GM12878 (cell line): ENCODE measurements at places on chromosomes 16 and 17. TPM values are rescaled to one million over a fixed set of nuclear protein-coding genes. Genes with fewer than 3 reads are reported as not detected.
A peak's percentile ranks its signal among the peaks of the same experiment; 100 is the strongest.

DNA sequence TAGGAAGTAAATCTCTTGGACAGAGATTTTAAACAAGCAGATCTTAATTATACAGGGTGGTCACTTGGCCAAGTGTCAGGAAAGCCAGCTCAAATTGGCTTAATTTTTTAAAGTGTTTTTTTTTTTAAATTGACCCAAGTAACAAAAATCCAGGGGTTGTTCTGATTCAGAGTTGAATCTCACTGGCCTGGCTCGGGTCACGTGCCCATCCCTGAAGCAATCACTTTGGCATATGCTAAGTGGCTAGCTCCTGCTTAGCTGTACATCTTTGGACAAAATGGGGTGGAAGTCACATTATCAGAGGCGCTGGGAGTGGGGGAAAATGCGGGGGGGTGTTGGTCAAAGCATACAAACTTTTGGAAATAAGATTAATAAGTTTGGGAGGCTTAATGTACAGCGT is 23.6 kb downstream of the CLEC19A start:
- H3K4me3 ChIP-seq: no peak overlapping the region
- H3K27ac ChIP-seq: no peak overlapping the region
- no peak for DNase-seq
- no peaks in the 10 kb centered on the region for H3K36me3 ChIP-seq

GRCh38 chr17:72545766-72546165 is 424.9 kb downstream of the SOX9 start:
- H3K36me3 ChIP-seq: no peaks in the 10 kb centered on the region
- no peak for DNase-seq

DNA sequence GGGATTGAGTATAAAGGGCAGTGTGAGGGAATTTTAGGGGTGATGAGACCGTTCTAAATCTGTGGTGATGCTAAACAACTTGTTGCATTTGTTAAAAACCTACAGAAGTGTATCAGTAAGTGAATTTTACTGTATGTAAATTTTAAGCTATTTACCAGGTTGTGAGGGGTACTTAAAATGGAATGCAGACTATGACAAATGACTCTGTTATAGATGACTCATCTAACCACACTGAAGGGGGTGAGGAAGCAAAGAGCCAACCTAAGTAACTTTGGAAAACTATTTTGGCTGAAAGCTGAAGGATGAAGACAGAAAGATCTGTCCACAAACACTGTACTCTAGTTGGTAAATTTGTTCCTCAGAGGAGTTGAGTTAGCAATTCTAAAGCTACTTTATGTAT is 5.3 kb upstream of the MKS1 start:
- H3K4me3 ChIP-seq: no peak overlapping the region
- no peaks in the 10 kb centered on the region for H3K36me3 ChIP-seq
- no peak for DNase-seq
- no peaks in the 10 kb centered on the region for H3K27me3 ChIP-seq
- H3K4me1 ChIP-seq: peaks cover 8% of the 10 kb centered on the region
- no peak overlapping the region for H3K27ac ChIP-seq

- H3K4me3 ChIP-seq: no peak overlapping the region
- H3K27ac ChIP-seq: no peak overlapping the region
- no peaks in the 10 kb centered on the region for H3K27me3 ChIP-seq
- H3K4me1 ChIP-seq: no peaks in the 10 kb centered on the region
- H3K36me3 ChIP-seq: no peaks in the 10 kb centered on the region
- DNase-seq: no peak
These were observed 161.7 kb downstream of the IRF8 start for GRCh38 chr16:86060381-86061317.

DNA sequence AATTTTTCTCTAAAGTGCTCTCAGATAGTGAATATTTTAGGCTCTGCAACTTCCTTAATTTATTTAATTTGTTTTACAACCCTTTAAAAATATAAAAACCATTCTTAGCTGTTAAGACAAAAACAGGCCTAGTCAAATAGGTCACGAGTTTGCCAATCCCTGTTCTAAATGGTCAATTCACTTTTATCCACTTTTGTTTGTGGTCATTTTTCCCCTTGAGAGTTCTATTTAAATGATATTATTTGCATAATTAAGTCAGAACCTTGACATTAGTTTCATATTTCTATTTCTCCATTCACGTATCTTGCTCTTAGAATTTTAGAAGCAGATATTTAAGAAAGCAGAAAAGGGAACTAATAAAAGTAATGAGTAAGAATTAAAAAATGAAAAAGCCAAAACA is 4.0 kb downstream of the AMFR start:
- peak overlapping the region; percentile 60 for H3K27ac ChIP-seq
- DNase-seq: peak; percentile 44
- H3K27me3 ChIP-seq: no peaks in the 10 kb centered on the region
- H3K4me3 ChIP-seq: peak overlapping the region; percentile 78

DNA sequence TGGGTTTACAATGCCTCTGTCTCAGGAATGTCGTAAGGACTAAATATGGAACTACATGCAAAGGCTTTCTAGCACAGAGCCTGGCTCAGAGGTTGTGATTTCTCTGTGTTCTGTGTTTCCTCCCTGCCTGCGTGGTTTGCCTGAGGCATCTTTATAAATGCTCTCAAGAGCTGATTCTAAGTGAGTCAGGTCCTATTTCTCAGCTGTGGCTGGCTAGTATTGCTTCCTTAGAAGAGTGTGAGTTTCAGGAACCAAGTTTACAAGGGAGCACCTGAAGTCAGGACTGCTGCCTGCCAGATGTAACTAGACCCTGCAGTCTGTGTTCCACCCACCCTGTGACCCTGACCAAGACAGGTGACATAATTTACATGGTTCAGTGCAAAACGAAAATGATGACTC is 8.0 kb upstream of the CCL1 start:
- no peaks in the 10 kb centered on the region; the same call in 1 of the 2 replicates for H3K27me3 ChIP-seq
- H3K4me3 ChIP-seq: no peak overlapping the region
- peaks cover 13% of the 10 kb centered on the region for H3K4me1 ChIP-seq

DNA sequence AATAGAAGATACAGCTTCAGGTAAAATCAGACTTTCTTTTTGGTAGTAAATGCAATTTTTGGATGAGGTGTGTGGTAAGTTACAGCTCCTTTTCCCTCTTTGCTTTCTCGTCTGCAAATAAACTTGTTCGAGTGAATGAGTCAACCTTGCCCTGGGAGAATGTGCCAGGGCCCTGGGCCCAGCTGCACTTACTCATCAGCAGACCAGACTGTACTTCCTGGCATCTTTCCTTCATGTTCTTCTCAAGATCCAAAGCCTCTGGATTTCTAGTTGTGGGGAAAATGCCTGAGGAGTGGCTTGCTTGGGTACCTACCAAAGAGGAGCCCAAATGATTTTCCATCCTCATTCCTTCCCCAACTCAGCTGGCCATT is 5.4 kb upstream of the G6PC1 start:
- no peaks in the 10 kb centered on the region for H3K27me3 ChIP-seq
- DNase-seq: no peak
- no peaks in the 10 kb centered on the region for H3K4me1 ChIP-seq
- H3K4me3 ChIP-seq: no peak overlapping the region
- no peaks in the 10 kb centered on the region for H3K36me3 ChIP-seq

GRCh38 chr17:70945386-70945785 is 776.1 kb downstream of the KCNJ2 start:
- no peak overlapping the region for H3K27ac ChIP-seq
- H3K4me3 ChIP-seq: no peak overlapping the region
- H3K27me3 ChIP-seq: no peaks in the 10 kb centered on the region
- H3K4me1 ChIP-seq: no peaks in the 10 kb centered on the region

DNA sequence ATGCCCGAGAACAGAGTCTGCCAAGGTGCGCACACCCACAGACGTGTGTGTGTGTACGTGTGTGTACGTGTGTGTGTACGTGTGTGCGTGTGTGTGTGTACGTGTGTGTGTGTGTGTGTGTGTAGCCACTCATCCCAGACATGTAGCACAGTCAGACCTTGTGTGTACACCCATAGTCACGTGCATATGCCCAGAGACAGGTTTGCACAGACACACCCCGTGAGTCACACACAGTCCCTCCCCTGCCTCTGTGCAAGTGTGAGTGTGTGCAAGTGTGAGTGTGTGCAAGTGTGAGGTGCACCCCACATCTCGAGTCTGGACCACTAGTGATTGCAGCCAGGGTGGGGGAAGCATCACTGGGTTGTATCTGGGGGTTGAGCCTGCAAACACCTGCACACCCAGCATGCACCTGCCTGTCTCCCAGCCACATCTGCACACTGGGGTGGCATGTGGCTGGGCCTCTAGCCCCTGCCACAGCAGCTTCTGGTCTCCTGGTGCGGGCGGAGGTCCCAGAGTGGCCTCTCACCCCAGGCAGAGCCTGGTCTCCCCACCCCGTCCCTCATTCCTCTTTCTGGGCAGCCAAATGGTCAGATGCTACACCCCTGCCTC is 23.6 kb downstream of the BAHCC1 start:
- no peaks in the 10 kb centered on the region for H3K36me3 ChIP-seq
- no peaks in the 10 kb centered on the region for H3K4me1 ChIP-seq
- no peak overlapping the region for H3K27ac ChIP-seq
- no peak for DNase-seq
- H3K27me3 ChIP-seq: no peaks in the 10 kb centered on the region

GPR179 gene
- 0.08 TPM in 1 of 2 replicates, not detected in the other for total RNA-seq

RSPRY1 gene
- total RNA-seq: 38.0 and 40.5 TPM in 2 replicates
